PC-3 (cell line): ENCODE measurements at places on chromosomes 2 and 18.

DNA sequence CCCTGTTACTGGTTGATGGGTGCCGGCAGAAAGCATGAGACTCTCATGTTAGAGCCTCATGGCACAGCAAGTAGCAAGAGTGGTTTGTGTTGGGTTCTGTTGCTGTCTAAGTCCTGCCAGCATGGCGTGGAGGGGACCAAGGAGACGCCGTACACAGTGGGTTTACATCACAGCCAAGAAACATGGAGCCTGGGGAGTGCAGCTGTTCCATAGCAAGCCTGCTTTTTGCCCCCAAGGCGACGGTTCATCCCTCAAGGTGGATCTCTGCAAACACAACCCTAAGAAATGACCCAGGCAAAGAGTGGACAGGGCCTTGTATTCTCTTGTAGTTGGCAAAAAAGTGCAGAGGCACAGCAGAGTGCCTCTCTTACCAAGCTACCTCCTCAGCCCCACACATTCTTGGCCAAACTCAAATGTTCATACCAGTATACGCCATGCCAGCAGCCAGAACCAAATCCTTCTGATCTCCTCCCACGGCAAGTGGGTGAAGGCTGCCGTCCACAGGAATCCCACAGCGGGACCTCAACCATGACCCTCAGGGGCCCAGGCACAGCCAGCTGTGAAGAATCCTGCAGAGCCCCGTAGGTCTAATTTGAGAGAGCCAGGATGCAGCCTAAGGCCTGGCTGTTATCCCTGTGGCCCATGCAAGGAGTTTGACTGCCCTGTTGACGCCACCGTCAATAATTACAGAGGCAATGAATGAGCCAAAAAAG lies 19.0 kb downstream of the SNED1 start:
- DNase-seq, result no peak

DNA sequence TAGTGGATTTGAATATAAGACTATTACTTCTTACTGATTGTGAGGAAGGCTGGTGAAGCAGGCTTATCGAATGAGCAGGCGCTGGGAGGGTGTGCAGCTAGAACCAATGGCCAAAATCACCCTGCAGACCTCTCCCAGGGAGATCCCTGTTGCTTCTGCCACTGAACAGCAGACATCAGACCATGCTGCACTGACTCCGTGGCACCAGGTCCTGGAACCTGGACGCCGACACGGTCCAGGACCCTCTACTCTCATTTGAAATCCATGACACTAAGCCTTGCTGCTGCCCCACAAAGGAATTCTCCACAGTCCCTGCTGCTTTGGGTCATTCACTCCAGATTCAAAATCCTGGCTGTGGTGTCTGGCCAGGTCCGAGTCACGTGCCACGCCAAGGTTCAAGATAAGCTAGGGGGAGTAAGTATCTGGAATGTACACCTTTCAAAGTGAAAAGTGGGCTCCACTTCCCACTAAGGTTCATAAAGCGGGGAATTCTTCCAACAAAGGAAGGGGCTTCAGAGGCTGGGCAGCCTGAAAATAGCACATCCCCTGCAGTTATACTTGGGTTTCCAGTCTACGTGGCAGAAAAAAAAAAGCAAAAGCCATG lies 9.0 kb upstream of the YWHAQ start:
- DNase-seq, result no peak

- no peak for DNase-seq
Measured at GRCh38 chr2:235630718-235631296, 137.0 kb downstream of the AGAP1 start.

- DNase-seq, result no peak
Measured at GRCh38 chr2:34844629-34845028, 1245.5 kb upstream of the FAM98A start.

- DNase-seq, result peak; percentile 56
Measured at GRCh38 chr2:134372611-134373131, 118.8 kb downstream of the MGAT5 start.

DNA sequence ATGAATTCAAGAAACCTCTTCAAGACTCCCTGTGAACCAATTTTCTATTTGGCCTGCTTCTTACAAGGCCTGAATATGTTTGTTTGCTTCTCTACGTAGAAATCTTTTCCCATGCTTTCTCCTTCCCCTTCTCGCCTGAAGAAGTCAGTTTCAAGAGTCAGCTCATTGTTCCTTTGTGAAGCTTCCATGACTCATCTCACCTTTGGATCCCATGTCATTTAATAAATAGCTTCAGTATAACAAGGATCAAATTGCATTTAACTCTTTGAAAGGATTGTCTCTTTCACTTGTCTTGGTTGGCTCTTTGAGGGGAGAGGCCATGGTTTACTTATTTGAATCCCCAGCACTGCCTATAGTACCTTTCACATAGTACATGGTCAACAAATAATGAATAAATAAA lies 28.4 kb downstream of the CPS1 start:
- DNase-seq, result peak; percentile 86
